Activated naive CD4-positive, alpha-beta T cell treated with anti-CD3 and anti-CD28 coated beads for 36 hours (primary cell): ENCODE measurements at places on chromosomes 5 and 9. TPM values are rescaled to one million over a fixed set of nuclear protein-coding genes. Genes with fewer than 3 reads are reported as not detected.

GRCh38 chr9:125514468-125514867 is 192.5 kb downstream of the MAPKAP1 start:
- H3K27me3 ChIP-seq: no peaks in the 10 kb centered on the region
- H3K4me1 ChIP-seq: peaks cover 14% of the 10 kb centered on the region
- no peak overlapping the region for H3K4me3 ChIP-seq
- no peak for DNase-seq

DNA sequence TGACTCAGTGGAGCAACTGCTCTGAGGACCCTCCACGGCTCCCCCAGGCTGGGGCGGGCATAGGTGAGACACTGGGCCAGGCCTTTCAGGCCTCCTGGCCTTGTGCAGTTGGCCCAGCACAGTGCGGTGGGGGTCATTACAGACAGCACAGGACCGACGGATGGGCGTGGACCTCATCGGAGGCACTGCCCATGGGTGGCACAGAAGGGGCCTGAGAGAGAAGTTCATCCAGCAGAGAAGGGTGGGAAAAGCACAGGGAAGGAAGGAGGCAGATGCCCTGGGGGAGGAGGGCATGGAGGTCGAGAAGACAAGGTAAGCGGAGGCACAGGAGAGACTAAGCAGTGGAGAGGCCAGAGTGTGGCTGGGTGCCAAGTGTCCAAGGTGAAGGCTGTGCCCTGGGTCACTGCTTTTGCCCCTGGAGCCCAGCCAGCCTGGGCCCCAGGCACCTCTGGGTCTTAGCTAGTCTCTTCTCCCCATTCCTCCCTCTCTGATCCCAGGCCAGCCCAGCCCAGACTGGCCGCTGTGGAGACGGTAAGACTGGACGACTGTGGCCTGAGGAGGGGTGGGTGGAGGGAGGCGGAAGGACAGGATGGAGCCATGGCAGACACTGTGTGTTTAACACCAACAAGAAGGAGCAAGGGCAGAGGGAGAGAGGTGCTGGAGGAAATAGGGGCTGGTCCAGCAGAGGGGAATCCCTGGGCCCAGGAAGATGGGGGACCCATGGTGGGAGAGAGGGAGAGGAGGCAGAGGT is 5.7 kb downstream of the IL3 start:
- no peaks in the 10 kb centered on the region for H3K36me3 ChIP-seq
- H3K27me3 ChIP-seq: no peaks in the 10 kb centered on the region
- H3K27ac ChIP-seq: peak overlapping the region; percentile 13
- peaks cover 13% of the 10 kb centered on the region for H3K4me1 ChIP-seq
- H3K4me3 ChIP-seq: no peak overlapping the region

DNA sequence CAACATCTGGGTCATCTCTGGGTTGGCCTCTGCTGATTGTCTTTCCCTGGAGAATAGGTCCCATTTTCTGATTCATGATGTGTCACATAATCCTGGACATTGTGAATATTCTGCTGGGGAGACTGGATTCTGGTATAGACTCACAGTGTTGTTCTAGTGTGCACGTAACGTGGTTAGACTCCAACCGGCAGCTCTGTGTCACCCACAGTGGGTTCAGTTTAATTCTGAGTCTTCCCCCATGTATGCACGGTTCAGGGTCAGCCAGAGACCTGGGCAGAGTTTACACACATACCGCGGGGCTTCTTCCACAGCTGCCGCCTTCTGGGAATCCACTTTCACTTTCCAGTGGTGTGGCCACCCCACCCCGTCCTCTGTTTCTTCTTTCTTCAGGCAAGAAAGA is 38.0 kb upstream of the LRRC14B start:
- H3K4me3 ChIP-seq: no peak overlapping the region
- no peaks in the 10 kb centered on the region for H3K36me3 ChIP-seq
- H3K27me3 ChIP-seq: peaks cover 3% of the 10 kb centered on the region
- no peak overlapping the region for H3K27ac ChIP-seq

- no peak overlapping the region for H3K27ac ChIP-seq
- H3K4me3 ChIP-seq: no peak overlapping the region
- no peaks in the 10 kb centered on the region for H3K36me3 ChIP-seq
- DNase-seq: no peak
- H3K27me3 ChIP-seq: peaks cover 4% of the 10 kb centered on the region
- peaks cover 26% of the 10 kb centered on the region for H3K4me1 ChIP-seq
Measured at GRCh38 chr5:150625164-150625535, 15.3 kb upstream of the SYNPO start.

GRCh38 chr9:133023117-133023890 is 7.5 kb upstream of the GTF3C5 start:
- H3K4me3 ChIP-seq: no peak overlapping the region
- H3K27me3 ChIP-seq: no peaks in the 10 kb centered on the region
- H3K36me3 ChIP-seq: no peaks in the 10 kb centered on the region

Gene ANKRA2
- total RNA-seq: 26.9 TPM

Gene PCDHB6
- not detected for total RNA-seq

Gene SRD5A1
- total RNA-seq: 5.2 TPM

Gene MCIDAS
- total RNA-seq: not detected

- H3K4me1 ChIP-seq: no peaks in the 10 kb centered on the region
- DNase-seq: no peak
- H3K27ac ChIP-seq: no peak overlapping the region
- H3K36me3 ChIP-seq: no peaks in the 10 kb centered on the region
- H3K27me3 ChIP-seq: peaks cover 6% of the 10 kb centered on the region
Measured at GRCh38 chr9:68619072-68619471, 78.4 kb upstream of the TMEM252 start.

GRCh38 chr5:125011947-125012346 is 265.5 kb upstream of the ZNF608 start:
- no peak overlapping the region for H3K27ac ChIP-seq
- DNase-seq: no peak
- no peaks in the 10 kb centered on the region for H3K27me3 ChIP-seq
- no peaks in the 10 kb centered on the region for H3K36me3 ChIP-seq
- no peak overlapping the region for H3K4me3 ChIP-seq

DNA sequence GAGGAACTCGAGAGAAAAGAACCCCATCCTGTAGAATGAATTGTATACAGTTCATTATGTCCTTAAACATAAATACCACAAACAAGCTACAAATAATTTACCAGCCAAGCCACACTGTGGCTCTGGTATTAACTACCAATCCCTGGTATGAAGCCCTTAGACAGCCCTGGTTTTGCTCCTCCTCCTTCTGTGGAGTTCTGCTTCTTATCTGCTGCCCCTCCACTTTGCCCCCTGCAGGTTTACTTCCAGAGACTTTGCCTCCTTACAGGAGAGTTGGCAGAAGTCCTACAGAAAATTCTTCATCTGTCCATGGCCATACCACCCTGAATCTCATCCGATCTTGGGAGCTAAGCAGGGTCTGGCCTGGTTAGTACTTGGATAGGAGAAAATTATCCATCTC is 219.8 kb downstream of the ACTL7B start:
- no peak overlapping the region for H3K27ac ChIP-seq
- DNase-seq: no peak
- H3K4me3 ChIP-seq: no peak overlapping the region
- H3K4me1 ChIP-seq: no peaks in the 10 kb centered on the region

DNA sequence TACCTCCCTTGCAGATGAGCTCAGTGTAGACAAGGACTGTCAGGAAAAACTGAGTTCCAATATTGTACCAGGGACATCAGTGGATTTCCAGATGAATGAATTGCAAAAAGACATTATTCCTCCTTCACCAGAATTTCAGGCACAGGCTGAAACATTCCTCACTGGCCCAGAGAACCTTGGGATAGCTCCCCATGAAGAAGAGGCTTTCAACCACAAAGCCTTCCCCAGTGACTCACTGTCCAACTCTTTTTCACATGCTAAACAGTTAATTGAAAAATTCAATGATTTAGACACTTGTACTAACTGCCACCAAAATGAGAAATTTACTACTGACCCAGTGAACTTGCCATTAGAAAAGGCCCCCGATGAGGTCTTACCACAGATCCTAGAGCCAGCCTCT is 144.5 kb downstream of the UNC13B start:
- H3K27me3 ChIP-seq: peaks cover 43% of the 10 kb centered on the region
- H3K36me3 ChIP-seq: no peaks in the 10 kb centered on the region
- H3K27ac ChIP-seq: no peak overlapping the region
- no peak overlapping the region for H3K4me3 ChIP-seq
- peaks cover 2% of the 10 kb centered on the region for H3K4me1 ChIP-seq

- DNase-seq: no peak
- peaks cover 11% of the 10 kb centered on the region for H3K4me1 ChIP-seq
- H3K27ac ChIP-seq: no peak overlapping the region
- no peak overlapping the region for H3K4me3 ChIP-seq
- no peaks in the 10 kb centered on the region for H3K27me3 ChIP-seq
- H3K36me3 ChIP-seq: peaks cover 28% of the 10 kb centered on the region
Measured at GRCh38 chr9:94801234-94801633, 74.7 kb downstream of the AOPEP start.

DNA sequence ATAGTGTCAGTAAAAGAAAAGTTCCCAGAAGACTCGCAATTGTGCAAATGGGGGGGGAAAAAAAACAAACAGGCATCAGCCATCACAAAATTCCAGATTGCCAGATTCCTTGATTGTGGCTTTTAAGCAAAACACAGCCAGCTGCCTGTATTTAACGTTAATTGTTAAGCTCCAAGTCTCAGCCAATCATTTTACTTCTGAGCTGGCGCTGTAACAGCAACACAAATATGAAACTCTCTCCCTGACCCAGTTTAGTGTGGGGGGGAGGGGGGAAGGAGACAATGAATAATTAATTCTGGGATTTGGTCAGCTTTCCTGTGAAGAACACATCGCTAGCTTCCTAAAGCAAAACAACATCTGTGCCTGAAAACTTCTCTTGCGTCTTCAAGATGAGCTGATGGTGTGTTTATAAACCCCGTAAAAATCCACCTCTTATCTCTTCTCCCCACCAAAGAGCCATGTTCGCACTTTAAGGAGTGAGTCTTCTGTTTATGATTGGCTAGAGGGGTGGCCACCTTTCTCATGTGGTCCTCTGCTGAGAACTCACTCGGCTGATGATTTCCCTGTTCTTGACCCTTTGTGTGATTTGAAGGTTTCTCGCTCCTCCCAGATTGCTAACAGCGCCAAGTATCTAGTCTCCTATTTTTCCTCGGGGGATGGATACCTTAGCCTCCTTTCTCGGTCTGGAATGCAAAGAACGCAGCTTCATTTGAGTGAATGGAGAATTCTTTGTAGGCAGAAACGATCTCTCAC is 160.2 kb upstream of the DAPK1 start:
- no peak for DNase-seq
- H3K27ac ChIP-seq: no peak overlapping the region
- peaks cover 10% of the 10 kb centered on the region for H3K4me1 ChIP-seq
- H3K27me3 ChIP-seq: peaks cover 44% of the 10 kb centered on the region
- peak overlapping the region; percentile 62 for H3K4me3 ChIP-seq
- H3K36me3 ChIP-seq: no peaks in the 10 kb centered on the region

DNA sequence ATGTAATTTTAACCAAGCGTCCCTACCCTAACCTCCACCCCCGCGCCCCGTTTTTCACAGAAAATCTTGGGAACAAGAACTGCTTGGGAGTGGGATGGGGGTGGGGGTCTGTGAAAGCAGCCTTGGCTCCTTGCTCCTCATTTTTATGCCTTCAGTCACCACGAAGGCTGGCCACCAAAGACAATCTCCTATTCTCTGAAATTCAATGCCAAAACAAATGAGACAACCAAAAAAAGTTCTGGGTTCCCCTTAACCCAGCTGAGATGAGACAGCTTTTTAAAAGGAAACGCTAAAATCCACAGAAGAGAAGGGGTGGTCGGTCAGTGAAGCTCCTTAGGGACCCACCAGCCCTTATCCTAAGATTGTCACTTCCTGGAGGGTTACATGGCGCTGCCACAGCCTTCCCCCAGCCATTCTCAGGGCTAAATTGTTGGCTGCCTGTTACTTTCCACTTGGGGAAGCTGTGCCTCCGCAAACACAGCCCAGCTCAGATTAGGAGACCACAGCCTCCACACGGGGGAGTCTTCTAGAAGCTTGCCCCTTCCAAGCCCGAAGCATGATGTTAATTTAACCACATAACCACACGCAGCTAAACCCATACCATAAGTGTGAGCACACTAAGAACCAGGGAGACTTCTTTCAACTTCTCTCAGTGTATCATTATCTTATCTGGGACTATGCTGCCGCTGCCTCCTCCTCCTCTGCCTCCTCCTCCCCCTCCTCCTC is 136.3 kb downstream of the FOXD1 start:
- H3K36me3 ChIP-seq: no peaks in the 10 kb centered on the region
- H3K4me3 ChIP-seq: no peak overlapping the region
- DNase-seq: peak; percentile 14
- H3K4me1 ChIP-seq: peaks cover 7% of the 10 kb centered on the region
- H3K27ac ChIP-seq: no peak overlapping the region
- H3K27me3 ChIP-seq: peaks cover 64% of the 10 kb centered on the region

DNA sequence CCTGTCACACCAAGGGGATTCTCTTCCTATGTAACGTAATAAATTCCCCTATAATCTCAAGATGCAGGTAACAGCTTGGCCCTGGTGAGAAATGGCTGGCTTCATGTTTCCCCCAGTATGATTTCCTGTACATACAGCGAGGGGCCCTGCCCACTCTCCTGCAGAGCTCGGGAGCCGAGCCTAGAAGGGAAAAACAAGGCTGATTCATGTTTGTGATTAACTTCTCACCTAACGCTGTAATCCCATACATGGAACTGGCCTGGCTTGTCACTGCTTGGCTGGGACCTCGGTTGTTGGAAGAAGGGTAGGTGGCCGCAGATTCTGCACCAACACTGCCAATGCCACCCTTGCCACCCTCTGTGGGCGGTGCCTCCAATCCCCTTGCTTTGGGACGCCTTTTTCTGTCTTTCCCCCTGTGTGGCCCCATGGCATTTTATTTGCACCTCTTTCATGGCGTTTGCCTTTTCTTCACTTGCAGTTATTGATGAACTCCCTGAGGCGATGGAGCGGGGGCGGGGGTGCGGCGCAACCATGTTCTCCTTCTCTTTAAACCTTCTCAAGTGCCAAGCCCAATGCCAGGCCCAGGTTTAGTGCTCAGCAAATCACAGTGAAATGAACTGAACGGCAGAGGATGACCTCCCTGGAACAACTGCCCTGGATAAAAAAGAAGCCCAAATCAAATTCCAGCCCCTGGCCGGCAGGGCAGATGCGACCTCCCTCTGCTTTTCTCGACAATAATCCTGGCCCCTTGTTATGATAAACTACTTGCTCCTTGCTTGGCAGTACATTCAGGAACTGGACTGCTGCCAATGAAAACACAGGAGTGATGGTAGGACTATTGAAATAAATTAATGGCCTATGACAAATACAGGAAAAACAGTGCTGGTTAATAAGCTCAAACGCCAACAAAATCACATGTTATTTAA is 108.1 kb downstream of the TMEM174 start:
- H3K4me1 ChIP-seq: no peaks in the 10 kb centered on the region
- no peak for DNase-seq
- no peak overlapping the region for H3K27ac ChIP-seq
- H3K27me3 ChIP-seq: peaks cover 59% of the 10 kb centered on the region
- H3K36me3 ChIP-seq: no peaks in the 10 kb centered on the region

- no peak overlapping the region for H3K27ac ChIP-seq
- no peak overlapping the region for H3K4me3 ChIP-seq
- no peaks in the 10 kb centered on the region for H3K36me3 ChIP-seq
- H3K27me3 ChIP-seq: no peaks in the 10 kb centered on the region
- no peaks in the 10 kb centered on the region for H3K4me1 ChIP-seq
Measured at GRCh38 chr5:93099902-93100347, 481.1 kb downstream of the NR2F1-AS1 start.

GRCh38 chr5:173454736-173455598 is 126.8 kb upstream of the STC2 start:
- no peak for DNase-seq
- no peaks in the 10 kb centered on the region for H3K36me3 ChIP-seq
- no peak overlapping the region for H3K4me3 ChIP-seq
- no peaks in the 10 kb centered on the region for H3K27me3 ChIP-seq

Gene PCDHB11
- total RNA-seq: not detected

GRCh38 chr5:23717486-23717885 is 210.1 kb downstream of the PRDM9 start:
- no peak overlapping the region for H3K27ac ChIP-seq
- no peaks in the 10 kb centered on the region for H3K27me3 ChIP-seq
- no peaks in the 10 kb centered on the region for H3K36me3 ChIP-seq
- DNase-seq: no peak
- H3K4me3 ChIP-seq: no peak overlapping the region
